ENCODE measurements at places on chromosomes 6 and 20.

GRCh38 chr6:28953039-28953584, 29.3 kb upstream of the TRIM27 start:
- peak; percentile 33 for DNase-seq

GRCh38 chr6:129787816-129788215, 73.3 kb downstream of the TMEM244 start:
- no peak for DNase-seq

GRCh38 chr6:147676495-147677199, 168.2 kb downstream of the SAMD5 start:
- no peak for DNase-seq

DNA sequence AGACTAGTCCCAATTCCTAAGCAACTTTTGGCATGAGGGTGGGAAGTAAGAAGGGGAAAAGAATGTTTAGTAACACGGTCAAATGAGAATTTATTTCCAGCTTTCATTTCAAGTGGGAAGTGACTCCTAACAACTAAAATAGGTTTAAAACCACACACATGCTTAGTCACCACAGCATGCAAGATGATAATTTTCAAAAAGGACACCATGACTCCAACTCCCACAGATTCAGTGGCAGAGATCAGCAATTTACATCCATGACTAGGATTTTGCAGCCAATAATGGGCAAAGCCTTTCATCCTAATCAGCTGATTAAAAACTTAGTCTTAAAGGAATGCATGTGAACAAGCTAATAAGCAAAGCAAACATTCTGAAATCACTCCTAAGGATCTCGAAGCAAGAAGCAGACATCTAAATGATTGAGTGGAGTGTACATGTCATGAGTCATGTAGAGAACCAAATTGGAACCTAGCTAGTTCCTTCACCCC, 48.1 kb upstream of the GCLC start:
- no peak for DNase-seq

DNA sequence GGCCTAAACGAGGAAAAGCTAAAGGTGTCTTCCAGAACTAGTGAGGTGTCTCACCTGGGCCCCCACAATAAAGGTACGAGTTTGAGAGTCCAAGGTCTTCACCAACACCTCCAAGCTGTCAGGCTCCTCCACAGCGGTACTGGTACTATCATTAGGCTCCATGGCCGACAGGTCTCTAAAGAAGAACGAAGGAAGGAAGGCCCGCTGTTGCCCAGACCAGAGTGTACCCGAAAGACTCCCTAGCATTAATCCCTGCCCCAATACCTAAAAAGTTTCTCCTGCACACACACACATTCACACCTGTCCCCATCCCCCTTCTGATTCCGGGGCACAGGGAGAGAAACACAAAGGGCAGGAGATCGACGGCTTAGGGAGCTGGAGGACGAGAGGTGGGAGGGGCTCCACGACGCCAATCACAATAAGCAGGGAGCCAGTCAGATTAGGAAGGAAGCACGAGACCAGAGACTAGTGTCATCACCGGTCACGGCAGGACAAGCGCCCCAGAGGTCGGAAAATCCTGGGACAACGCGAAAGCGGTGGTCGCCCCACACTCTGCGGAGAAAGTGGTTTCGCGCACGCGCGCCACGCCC, 764 bp downstream of the BAG6 start:
- no peak for DNase-seq

DNA sequence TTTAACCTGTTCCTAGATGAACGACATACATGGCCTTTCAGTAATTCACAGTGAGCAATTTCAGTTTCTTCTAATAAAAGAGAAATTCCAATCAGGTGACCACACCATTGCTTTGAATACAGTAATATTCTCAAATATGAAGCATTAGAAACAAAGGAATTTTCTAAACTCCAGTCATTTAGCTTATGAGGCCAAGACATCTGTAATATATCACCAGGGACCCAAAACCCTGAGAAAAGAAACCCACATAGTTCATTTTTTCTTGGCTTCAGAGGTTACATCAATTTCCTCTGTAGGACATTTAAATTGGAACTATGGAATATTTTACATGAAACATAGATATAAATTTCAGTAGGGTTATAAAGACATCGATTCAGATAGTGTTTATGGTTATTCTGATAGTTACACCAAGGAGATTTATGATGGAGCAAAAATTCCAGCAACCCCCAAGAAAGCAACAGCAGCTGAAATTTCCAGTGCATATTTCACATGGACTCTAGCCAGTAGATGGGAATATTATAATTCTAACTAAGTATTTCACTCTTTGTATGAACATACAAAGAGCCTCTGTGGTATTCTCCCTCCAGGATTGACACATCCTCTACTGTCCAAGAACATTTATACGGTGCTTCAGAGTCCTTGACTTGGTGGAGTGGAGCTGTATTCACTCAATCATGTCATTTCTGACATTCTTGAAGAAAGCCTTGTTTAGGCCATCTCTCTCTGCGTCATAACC, 82.9 kb downstream of the ADGRG6 start:
- no peak for DNase-seq

GRCh38 chr20:58003525-58003924, 224.9 kb downstream of the ANKRD60 start:
- DNase-seq, result no peak

All from activated CD8-positive, alpha-beta memory T cell treated with anti-CD3 and anti-CD28 coated beads for 48 hours (primary cell).